Activated CD4-positive, CD25-positive, alpha-beta regulatory T cell treated with anti-CD3 and anti-CD28 coated beads, Interleukin-2, amount 50 U/mL, for 72 hours (primary cell): ENCODE measurements at places on chromosomes 16 and 17.
A peak's percentile ranks its signal among the peaks of the same experiment; 100 is the strongest.

DNA sequence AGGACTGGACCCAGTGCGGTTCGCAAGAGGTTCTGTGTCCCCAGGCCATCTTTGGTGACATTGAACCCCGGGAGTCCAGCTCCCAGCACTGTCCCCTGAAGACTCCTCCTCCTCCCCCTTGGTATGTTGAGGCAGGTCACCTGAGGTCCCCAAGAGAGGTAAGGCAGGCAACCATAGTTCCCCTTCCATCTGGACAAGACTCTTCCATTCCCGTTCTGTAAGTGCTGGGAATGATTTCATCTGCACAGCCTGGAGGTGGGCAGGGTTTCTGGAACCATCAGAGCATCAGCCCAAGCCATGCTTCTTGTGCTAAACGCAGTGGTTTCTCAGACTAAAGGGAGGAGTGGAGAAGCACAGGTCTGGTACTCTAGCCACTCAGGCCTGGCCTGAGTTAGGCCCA is 24.9 kb downstream of the COPZ2 start:
- DNase-seq: no peak

DNA sequence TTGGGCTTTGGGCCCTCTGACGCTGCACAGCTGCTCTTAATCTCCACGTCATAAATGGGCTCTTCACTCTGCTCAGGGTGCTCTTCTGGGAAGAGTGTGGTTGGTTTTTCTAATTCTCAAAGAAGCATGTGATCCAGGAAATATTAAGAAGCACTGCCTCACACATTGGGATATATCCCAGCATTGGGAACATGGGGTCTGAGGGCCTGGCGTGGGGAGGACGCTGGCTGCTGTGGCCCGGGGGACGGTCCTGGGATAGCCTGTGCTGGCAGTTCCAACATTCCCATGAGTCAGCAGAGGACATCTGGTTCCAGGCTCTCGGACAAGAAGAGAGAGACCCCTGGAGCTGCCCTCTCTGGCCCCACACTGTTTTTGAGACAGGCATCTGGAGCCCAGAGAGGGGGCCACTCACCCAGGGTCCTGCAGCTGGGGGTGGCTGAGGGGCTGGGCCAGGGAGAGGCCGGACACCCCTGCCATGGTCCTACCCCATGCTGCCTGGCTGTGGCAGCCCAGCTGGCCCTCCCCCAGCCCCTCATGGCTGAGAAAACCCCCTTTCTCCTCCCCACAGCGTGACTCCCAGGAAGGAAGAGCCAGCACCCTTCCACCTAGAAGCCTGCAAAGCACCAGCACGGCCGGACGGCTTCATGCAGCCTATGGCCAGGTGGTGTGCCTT is 58.8 kb downstream of the NT5M start:
- DNase-seq: peak; percentile 25

- no peak for DNase-seq
Measured at GRCh38 chr17:34366529-34367107, 3.6 kb upstream of the CCL1 start.

DNA sequence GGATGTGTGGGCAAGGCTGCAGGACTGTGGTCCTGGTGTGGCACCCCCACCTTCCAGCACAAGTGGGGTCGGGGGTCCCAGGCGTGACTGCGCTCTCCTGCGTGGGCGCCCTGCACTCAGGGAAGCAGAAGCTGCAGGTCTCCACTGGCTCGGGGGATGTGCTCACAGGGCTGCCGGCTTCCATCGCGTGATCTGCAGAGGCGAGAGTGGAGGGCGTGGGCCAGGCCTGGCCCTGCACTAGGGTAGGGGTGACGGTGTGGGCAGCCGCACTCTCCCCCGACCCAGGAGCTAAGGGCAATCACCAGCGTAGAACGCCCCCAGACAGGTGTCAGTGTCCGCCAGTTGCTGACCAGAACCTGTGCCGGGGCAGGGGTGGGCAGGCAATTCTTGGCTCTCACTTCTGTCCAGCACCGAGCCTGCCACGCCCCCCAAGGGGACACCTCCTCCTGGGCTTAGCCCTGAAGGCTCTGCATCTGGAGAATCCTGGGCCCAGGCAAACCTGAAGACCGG is 32.3 kb downstream of the TNFRSF13B start:
- DNase-seq: peak; percentile 14

DNA sequence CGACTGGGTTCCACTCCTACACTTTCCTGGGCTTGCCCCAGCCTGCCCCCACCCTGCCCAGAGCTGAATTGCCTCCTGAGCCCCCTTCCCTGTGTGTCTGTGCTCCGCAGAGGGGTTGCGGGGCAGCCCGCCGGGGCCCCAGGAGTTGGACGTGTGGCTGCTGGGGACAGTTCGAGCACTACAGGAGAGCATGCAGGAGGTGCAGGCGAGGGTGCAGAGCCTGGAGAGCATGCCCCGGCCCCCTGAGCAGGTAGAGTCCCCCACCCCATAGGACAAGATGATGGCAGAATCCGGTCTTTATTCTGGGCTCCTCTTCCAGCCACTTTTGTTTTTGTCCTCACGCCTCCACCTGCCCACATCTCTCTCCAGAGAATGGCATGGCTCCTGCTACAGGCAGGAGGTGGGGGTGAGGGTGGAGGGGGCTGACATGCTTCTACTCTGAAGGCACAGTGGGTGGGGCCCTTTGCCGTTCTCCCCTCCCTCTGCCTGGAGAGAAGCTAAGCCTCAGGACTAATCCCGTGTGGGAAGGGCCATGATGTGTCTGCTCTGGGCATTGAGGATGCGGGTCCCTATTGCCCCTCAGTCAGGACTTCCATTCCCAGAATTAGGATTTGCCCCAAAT is 3.5 kb downstream of the ACBD4 start:
- no peak for DNase-seq

DNA sequence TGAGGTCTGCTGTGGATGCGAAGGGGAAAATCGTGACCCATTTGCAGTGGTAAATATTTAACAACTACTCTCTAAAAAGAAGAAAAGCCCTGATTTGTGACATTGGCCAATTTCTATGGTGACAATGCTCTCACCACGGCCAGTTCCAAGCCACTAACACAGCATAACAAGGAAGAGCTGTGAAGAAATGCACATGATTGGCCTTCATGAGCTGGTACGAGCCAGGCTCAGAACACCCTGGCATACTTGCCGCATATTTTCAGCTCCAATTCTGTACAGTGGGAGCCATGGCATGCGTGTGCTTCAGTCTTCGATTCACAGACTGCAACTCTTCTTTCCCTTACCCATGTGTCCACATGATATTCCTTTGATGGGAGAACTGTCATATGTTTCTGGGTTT is 363.9 kb upstream of the CDH5 start:
- DNase-seq: no peak

GRCh38 chr16:14071576-14072271 is 605 bp downstream of the MRTFB start:
- DNase-seq: no peak
